ENCODE measurements at places on chromosomes 16 and 17.
A peak's percentile ranks its signal among the peaks of the same experiment; 100 is the strongest.

DNA sequence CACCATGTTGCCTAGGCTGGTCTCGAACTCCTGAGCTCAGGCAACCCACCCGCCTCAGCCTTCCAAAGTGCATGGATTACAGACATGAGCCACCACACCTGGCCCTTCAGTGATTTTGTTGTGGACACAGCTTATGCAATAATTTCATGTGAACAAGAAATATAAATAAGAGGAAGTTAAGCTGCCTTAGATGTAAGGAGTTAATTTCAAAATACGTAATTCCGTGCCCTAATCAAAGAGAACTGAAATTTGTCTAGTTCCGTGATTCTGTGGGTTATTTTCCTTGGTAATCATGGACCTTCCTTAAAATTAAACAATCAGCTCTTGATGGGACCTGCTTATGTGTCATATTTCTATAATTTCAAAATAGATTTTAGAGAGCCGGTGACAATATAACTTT is 11.9 kb downstream of the TVP23A start:
- no peak for DNase-seq
- no peaks in the 10 kb centered on the region for H3K27me3 ChIP-seq
- no peak overlapping the region for H3K4me3 ChIP-seq
- H3K36me3 ChIP-seq: no peaks in the 10 kb centered on the region
- no peaks in the 10 kb centered on the region for H3K4me1 ChIP-seq
- H3K27ac ChIP-seq: no peak overlapping the region

- H3K4me1 ChIP-seq: peaks cover 66% of the 10 kb centered on the region
- H3K27me3 ChIP-seq: no peaks in the 10 kb centered on the region
These were observed 14.9 kb downstream of the ADGRG1 start for GRCh38 chr16:57643147-57643874.

DNA sequence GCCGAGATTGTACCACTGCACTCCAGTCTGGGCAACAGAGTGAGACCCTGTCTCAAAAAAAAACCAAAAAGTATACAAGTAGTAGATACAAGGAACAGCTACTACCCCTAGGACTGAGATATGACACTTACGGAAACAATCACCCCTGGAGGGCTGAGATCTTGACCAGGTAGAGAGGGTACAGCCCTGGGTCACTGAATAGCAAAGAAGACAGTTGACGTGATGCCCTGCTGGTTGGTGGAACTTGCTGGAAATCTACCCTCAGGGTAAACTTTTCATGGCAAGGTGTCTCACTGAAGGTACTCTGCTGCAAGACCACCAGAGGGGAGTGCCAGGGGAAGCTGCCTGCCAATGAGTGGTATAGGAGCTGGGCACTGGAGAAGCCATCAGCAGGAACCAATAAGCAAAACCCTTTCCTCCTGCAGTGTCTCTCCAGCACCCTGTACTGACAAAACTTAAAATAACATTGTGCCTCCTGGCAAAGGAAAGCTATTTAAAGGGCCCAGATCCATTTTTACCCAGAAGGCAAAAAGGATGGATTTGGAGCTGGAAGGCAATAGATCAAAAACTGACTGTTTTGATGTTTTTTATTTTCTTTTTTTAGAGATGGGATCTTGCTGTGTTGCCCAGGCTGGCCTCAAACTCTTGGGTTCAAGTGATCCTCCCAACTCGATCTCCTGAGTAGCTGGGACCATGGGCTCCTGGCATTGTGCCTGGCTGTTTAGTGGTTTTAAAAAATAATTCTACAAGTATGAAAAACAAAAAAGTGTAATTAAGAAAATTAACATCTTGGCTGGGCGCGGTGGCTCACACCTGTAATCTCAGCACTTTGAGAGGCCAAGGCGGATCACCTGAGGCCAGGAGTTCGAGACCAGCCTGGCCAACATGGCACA is 11.3 kb upstream of the PDXDC1 start:
- H3K4me1 ChIP-seq: no peaks in the 10 kb centered on the region
- H3K27ac ChIP-seq: no peak overlapping the region
- no peak overlapping the region for H3K4me3 ChIP-seq
- no peaks in the 10 kb centered on the region for H3K36me3 ChIP-seq
- H3K27me3 ChIP-seq: no peaks in the 10 kb centered on the region

GRCh38 chr17:34990921-34991365 is 10.6 kb downstream of the LIG3 start:
- DNase-seq: no peak
- peaks cover 9% of the 10 kb centered on the region for H3K4me1 ChIP-seq
- no peak overlapping the region for H3K4me3 ChIP-seq
- peaks cover 83% of the 10 kb centered on the region for H3K36me3 ChIP-seq
- H3K27ac ChIP-seq: peak overlapping the region; percentile 45

DNA sequence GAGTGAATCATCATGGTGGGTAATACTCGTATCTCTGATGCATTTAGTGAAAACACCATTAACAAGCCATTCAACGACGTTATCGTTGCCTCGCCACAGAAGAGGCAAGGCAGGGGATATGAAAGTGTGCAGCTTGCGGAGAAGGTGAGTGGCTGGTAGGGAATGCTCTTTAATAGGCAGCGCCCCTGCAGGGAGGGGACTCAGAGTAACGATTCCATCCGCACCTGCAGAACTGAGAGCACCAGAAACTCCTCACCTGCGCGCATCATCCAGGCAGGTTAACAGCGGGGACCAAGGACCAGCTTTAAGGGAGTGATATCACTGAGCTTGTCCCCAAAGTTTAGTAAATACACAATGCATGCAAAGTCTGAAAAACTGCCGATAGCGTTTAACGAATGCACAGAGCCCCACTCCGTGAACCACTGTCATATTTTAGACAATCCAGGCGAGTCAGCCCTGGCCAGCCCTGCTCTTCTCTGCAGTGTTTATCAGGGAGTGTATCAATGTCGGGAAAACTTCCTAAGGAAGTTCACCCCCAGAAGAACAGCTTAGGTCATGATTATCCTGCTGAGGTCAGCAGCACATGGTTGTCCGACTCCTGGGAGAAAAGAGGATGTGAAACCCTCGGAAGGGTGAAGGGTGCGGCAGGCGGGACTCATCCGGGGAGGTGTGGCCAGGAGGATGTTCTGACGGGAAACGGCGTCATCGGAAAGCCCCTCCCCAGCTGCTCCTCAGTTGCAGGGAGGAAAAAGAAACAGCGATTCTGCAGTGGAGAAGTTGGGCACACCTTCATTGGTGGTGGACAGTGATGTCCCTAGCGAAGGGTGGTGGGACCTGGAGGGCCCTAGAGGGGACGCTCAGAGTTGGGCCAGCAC is 68.5 kb upstream of the DNAH17 start:
- peak overlapping the region; percentile 16 for H3K27ac ChIP-seq

DNA sequence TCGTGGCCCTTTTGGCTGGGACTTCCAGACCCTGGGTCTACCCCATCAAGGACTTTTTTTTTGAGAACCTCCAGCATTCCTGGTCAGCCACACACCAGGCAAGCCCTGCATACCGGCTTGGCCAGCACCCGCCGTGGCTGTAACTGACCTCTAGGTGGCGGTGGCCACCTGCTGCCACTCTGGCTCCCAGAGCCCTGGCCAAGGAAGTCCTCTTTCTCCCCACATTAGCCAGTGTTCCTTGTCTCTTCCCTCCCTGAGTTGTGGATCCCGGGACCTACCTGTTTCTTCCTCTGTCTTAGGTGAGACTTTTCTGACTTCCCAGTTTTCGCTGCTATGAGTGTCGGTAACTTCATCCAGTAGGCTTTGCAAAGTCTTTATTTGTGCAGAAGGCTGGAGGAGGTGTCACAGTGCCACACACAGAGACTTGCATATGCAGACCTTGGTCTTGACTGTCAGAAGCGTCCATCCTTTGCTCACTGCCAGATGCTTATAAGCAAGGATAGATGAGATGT is 348.3 kb downstream of the CPPED1 start:
- no peak overlapping the region for H3K4me3 ChIP-seq
- H3K4me1 ChIP-seq: no peaks in the 10 kb centered on the region
- no peaks in the 10 kb centered on the region for H3K36me3 ChIP-seq
- DNase-seq: no peak

GRCh38 chr16:11650641-11651591 is 17.3 kb upstream of the SNN start:
- H3K27ac ChIP-seq: no peak overlapping the region
- no peak for DNase-seq
- H3K36me3 ChIP-seq: no peaks in the 10 kb centered on the region
- no peaks in the 10 kb centered on the region for H3K27me3 ChIP-seq
- no peak overlapping the region for H3K4me3 ChIP-seq

- no peaks in the 10 kb centered on the region for H3K27me3 ChIP-seq
- H3K4me1 ChIP-seq: no peaks in the 10 kb centered on the region
- DNase-seq: no peak
- no peak overlapping the region for H3K4me3 ChIP-seq
- no peaks in the 10 kb centered on the region for H3K36me3 ChIP-seq
These were observed 25.6 kb upstream of the CRISPLD2 start for GRCh38 chr16:84794186-84794585.

DNA sequence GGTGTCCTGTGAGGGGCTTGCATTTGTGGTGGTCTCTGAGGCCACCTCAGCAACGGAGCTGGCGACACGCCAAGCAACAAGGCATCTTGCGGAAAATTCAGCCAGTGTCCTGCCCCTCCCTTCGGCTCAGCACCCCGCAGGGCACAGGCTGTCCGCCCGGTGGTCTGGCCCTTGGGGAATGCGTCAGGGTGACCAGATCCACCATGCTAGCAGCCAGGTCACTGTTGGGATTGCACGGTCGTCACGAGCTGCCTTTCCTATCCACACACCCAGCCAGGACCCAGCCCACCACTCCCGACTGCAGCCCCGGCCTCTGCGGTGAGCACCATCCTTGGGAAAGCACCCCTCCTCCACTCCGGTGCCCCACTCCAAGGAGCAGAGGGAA is 221.2 kb downstream of the NTN1 start:
- H3K27me3 ChIP-seq: no peaks in the 10 kb centered on the region
- H3K4me1 ChIP-seq: peaks cover 66% of the 10 kb centered on the region
- peak overlapping the region; percentile 99 for H3K27ac ChIP-seq
- no peaks in the 10 kb centered on the region for H3K36me3 ChIP-seq
- no peak overlapping the region for H3K4me3 ChIP-seq
- DNase-seq: no peak

DNA sequence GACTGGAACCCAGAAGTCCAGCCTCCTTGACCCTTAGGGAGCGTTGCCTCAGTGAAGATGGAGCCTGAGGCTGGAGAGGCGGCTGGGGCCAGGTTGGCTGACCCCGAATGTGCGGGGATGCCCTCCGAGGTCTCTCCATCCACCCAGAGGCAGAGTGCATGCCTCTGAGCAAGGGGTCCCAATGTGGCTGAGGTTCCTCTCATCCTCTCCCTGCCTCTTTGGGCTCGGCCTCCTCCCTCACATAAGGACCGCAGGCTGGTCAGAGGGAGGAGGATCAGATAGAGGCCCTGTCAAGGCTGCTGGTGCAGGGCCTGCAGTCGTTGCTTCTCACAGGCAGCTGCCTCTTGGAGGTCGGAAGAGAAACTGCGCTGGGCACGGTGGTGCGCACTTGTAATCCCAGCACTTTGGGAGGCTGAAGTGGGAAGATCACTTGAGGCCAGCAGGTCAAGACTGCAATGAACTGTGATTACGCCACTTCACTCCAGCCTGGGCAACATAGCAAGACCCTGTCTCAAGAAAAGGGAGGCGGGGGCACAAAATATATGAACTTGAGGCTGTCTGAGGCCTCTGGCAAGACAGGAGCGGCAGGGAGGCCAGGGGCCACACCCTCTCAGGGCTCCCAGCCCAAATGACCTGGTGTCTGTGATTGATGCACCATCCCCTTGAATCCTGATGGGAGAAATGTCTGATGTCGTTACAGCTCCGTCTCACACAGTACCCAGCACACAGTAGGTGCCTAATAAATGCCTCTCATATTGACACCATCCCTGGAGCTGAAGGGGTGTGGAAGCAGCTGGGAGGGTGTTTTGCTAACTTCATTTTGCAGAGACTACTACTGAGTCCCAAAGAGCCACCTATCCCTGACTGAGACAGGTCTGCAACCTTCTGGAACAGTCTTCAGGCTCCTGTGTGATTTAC is 220.1 kb upstream of the GSE1 start:
- H3K36me3 ChIP-seq: no peaks in the 10 kb centered on the region
- no peaks in the 10 kb centered on the region for H3K27me3 ChIP-seq
- DNase-seq: no peak
- no peaks in the 10 kb centered on the region for H3K4me1 ChIP-seq
- no peak overlapping the region for H3K4me3 ChIP-seq

- H3K36me3 ChIP-seq: no peaks in the 10 kb centered on the region
- no peak overlapping the region for H3K27ac ChIP-seq
- DNase-seq: peak; percentile 59
- peaks cover 7% of the 10 kb centered on the region for H3K4me1 ChIP-seq
- no peaks in the 10 kb centered on the region for H3K27me3 ChIP-seq
These were observed 27.2 kb upstream of the SKAP1 start for GRCh38 chr17:48457080-48457836.

DNA sequence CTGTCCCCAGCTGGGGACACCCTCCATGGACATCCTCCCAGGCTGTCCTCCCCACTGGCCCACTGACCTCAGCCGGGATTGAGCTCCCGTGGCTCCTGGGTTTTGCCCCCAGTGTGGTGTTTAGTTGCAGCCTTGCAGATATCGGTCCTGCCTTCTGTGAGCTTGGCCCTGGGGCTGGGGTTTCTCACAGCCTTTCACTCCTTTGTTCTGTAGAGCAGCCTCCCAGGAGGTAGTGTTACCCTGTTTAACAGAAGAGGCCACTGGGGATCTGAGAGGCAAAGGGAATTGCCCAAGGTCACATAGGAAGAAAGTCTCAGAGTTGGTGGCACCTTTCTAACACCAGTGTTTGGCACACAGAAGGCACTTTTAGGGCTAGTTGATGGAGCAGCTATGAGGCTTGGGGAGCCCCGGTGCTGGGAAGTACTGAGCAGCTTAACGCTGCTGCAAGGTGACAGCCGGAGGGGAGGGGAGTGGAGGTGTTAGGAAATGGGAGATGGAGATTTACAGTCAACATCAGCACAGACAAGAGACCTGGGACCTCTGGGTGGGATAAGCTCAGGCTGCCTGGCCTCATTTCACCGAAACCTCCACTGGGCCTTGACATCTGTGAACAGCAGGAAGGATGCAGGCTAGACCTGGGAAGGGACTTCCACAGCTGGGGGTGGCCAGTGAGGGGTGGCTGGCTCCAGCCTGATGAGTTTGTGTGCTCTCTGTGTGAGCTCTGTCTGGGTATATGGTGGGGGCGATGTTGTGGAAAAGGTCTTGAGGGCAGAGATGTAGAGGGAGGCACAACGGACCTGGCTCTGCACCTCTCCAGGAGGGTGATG is 26.1 kb downstream of the CACNA1G start:
- H3K27ac ChIP-seq: peak overlapping the region; percentile 84
- no peak overlapping the region for H3K4me3 ChIP-seq
- no peaks in the 10 kb centered on the region for H3K4me1 ChIP-seq
- no peaks in the 10 kb centered on the region for H3K27me3 ChIP-seq

- no peak overlapping the region for H3K27ac ChIP-seq
- no peak for DNase-seq
- H3K36me3 ChIP-seq: no peaks in the 10 kb centered on the region
- H3K4me1 ChIP-seq: no peaks in the 10 kb centered on the region
These were observed 69.2 kb upstream of the DOC2B start for GRCh38 chr17:250487-251300.

- no peaks in the 10 kb centered on the region for H3K36me3 ChIP-seq
- no peak overlapping the region for H3K27ac ChIP-seq
- H3K27me3 ChIP-seq: no peaks in the 10 kb centered on the region
- H3K4me3 ChIP-seq: no peak overlapping the region
- H3K4me1 ChIP-seq: no peaks in the 10 kb centered on the region
- DNase-seq: no peak
These were observed 16.4 kb upstream of the ITGAD start for GRCh38 chr16:31376705-31377104.

- H3K27ac ChIP-seq: no peak overlapping the region
- no peaks in the 10 kb centered on the region for H3K27me3 ChIP-seq
- no peak overlapping the region for H3K4me3 ChIP-seq
- no peak for DNase-seq
These were observed 472.8 kb downstream of the MAF start for GRCh38 chr16:79127766-79128165.

GRCh38 chr16:1746693-1747195 is 24.6 kb downstream of the NME3 start:
- H3K27ac ChIP-seq: no peak overlapping the region
- no peak overlapping the region for H3K4me3 ChIP-seq
- H3K36me3 ChIP-seq: peaks cover 66% of the 10 kb centered on the region
- H3K27me3 ChIP-seq: no peaks in the 10 kb centered on the region
- no peaks in the 10 kb centered on the region for H3K4me1 ChIP-seq
